A549 treated with AZD2906 at 1 μM for 4 hours (cell line): ENCODE measurements at places on chromosomes 2 and 18. TPM values are rescaled to one million over a fixed set of nuclear protein-coding genes. Genes with fewer than 3 reads are reported as not detected.

The ACKR3 gene
- 9.3 to 15.6 TPM (median 10.9 TPM) in 5 replicates for total RNA-seq

The DES gene
- total RNA-seq = 0.14 to 0.69 TPM (median 0.27 TPM) in 5 replicates

The CYBRD1 gene
- total RNA-seq = 24.8 to 32.5 TPM (median 30.7 TPM) in 5 replicates

The GAL3ST2 gene
- 0.11 to 0.37 TPM (median 0.25 TPM) in 5 replicates for total RNA-seq

The XDH gene
- total RNA-seq = 0.98 to 1.4 TPM (median 1.2 TPM) in 5 replicates

The SCYGR4 gene
- total RNA-seq = not detected in 5 replicates

The SH3RF3 gene
- 0.47 to 0.71 TPM (median 0.66 TPM) in 5 replicates for total RNA-seq

The SERPINB5 gene
- total RNA-seq = 0.09 to 0.34 TPM (median 0.10 TPM) in 5 replicates

The CNPPD1 gene
- 39.9 to 49.9 TPM (median 47.1 TPM) in 5 replicates for total RNA-seq

The RGPD3 gene
- total RNA-seq = 0.07 to 0.18 TPM (median 0.16 TPM) in 5 replicates
